ENCODE measurements at places on chromosomes 16 and 17. TPM values are rescaled to one million over a fixed set of nuclear protein-coding genes. Genes with fewer than 3 reads are reported as not detected.

The KRTAP4-1 gene
- total RNA-seq = not detected

The MT1A gene
- not detected for total RNA-seq

The ITGB4 gene
- 524 TPM for total RNA-seq

The REXO5 gene
- 4.2 TPM for total RNA-seq

The SLC22A31 gene
- not detected for total RNA-seq

The KIF19 gene
- total RNA-seq = not detected

The CCL1 gene
- total RNA-seq = not detected

The OR1F1 gene
- total RNA-seq = not detected

The SLC47A1 gene
- total RNA-seq = 2.4 TPM

The CSH1 gene
- total RNA-seq = not detected

The KRT17 gene
- total RNA-seq = 43.2 TPM

The SLC2A4 gene
- 0.63 TPM for total RNA-seq

The HS3ST4 gene
- not detected for total RNA-seq

The KLHL36 gene
- 49.0 TPM for total RNA-seq

All from osteocyte (in vitro differentiated cells).